ENCODE measurements at places on chromosomes 16 and 17. TPM values are rescaled to one million over a fixed set of nuclear protein-coding genes. Genes with fewer than 3 reads are reported as not detected.

DNA sequence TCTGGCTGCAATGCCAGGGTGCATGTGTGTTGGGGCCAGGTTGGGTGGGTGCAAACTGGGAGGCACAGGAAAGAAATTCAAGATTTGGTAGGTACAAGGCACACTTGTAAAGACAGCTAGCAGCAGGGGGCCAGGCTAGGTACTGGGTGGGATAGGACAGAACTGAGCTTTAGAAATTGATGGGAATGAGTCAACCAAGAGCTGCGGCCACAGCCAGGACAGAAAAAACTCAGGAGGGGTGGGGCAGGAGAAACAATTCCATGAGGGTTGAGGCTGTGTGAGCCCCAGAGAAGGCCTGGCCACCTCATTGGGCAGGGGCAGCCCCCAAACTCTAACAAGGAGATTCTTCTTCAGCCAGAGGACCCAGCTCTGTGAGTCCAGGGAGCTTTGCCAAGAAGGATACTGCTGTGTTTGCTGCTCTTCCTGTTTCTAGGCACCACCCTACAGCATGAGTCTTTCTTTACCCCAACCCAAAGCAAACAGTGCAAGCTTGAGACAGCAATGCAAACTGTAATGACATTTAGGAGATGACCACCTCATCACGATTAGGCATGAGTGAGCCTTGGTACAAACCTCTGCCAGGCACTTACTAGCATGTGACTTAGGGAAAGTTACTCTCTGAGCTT is 21.3 kb upstream of the CCDC182 start:
- H3K27me3 ChIP-seq: peaks cover 46% of the 10 kb centered on the region
- DNase-seq: no peak
- H3K4me3 ChIP-seq: no peak overlapping the region
- no peak overlapping the region for H3K27ac ChIP-seq
- peaks cover 31% of the 10 kb centered on the region for H3K4me1 ChIP-seq
- H3K36me3 ChIP-seq: no peaks in the 10 kb centered on the region

- DNase-seq: no peak
- H3K27ac ChIP-seq: no peak overlapping the region
- no peaks in the 10 kb centered on the region for H3K27me3 ChIP-seq
Measured at GRCh38 chr16:55256412-55257016, 67.5 kb upstream of the IRX6 start.

DNA sequence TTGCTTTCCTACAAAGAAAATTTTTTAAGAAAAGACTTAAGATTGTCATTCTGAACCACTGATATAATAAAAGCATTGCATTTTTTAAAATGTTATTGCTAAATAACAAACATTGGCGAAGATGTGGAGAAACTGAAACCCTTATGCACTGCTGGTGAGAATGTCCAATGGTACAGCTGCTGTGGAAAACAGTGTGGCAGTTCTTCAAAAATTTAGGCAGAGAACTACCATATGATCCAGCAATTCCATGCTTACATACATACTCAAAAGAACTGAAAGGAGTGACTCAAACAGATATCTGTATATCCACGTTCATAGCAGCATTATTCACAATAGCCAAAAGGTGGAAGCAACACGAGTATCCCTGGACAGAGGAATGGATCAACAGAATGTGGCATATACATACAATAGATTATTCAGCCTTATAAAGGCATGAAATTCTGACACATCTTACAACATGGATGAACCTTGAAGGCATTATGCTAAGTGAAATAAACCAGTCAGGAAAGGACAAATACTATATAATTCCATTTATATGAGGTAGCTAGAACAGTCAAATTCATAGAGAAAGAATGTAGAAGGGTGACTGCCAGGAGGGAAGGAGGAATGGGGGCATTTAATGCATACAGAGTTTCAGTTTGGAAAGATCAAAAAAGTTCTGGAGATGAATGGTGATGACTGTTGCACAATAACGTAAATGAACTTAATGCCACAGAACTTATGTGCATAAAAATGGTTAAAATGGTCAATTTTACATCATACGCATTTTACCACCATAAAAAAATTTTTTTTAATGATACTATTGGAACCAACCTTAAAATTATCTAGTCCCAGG is 92.1 kb downstream of the CACNG1 start:
- H3K36me3 ChIP-seq: peaks cover 52% of the 10 kb centered on the region
- no peak overlapping the region for H3K27ac ChIP-seq
- no peak overlapping the region for H3K4me3 ChIP-seq
- H3K27me3 ChIP-seq: no peaks in the 10 kb centered on the region

DNA sequence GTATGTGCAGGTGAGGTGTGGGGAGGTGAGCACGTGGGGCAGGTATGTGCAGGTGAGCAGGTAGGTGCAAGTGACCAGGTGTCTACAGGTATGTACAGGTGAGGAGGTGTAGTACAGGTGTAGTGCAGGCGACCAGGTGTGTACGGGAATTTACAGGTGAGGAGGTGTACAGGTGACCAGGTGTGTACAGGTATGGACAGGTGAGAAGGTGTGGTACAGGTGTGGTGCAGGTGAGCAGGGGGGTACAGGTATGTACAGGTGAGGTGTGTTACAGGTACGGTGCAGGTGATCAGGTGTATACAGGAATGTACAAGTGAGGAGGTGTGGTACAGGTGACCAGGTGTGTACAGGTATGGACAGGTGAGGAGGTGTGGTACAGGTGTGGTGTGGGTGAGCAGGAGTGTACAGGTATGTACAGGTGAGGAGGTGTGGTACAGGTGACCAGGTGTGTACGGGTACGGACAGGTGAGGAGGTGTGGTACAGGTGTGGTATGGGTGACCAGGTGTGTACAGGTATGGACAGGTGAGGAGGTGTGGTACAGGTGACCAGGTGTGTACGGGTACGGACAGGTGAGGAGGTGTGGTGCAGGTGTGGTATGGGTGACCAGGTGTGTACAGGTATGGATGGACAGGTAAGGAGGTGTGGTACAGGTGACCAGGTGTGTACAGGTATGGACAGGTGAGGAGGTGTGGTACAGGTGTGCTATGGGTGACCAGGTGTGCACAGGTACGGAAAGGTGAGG is 12.8 kb upstream of the DBNDD1 start:
- H3K27me3 ChIP-seq: no peaks in the 10 kb centered on the region
- DNase-seq: no peak
- H3K4me1 ChIP-seq: no peaks in the 10 kb centered on the region
- H3K36me3 ChIP-seq: peaks cover 44% of the 10 kb centered on the region
- no peak overlapping the region for H3K4me3 ChIP-seq
- H3K27ac ChIP-seq: no peak overlapping the region

DNA sequence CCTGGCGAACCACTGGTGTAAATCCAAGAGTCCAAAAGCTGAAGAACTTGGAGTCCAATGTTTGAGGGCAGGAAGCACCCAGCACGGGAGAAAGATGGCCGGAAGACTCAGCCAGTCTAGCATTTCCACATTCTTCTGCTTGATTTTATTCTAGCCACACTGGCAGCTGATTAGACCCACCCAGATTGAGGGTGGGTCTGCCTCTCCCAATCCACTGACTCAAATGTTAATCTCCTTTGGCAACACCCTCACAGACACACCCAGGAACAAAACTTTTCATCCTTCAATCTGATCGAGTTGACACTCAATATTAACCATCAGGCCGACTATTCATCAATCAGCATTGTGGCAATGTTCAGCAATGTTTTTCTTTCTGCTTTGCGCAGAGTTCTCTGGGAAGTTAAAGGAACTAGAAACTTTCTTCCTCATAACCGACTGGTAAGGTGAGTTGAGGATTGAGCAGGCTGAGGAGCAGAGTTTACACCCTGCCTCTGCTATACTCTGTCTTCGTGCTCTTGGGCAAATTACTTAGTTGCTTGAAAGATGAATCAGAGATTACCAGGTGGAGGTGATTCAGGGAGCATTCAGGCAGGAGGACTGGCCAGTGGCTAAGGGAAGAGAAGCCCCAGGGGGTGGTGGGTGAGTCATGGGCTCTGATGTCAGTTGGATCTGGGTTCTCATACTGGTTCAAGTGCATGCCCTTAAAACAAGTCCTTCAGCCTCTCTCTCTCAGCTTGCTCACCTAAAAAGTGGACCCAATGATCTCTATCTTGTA is 28.2 kb upstream of the BRD7 start:
- DNase-seq: peak; percentile 85
- H3K4me1 ChIP-seq: no peaks in the 10 kb centered on the region
- H3K27ac ChIP-seq: no peak overlapping the region
- no peaks in the 10 kb centered on the region for H3K36me3 ChIP-seq
- no peaks in the 10 kb centered on the region for H3K27me3 ChIP-seq

The AANAT gene
- total RNA-seq: not detected

GRCh38 chr17:32141258-32141657 is 1.0 kb upstream of the RHOT1 start:
- H3K4me3 ChIP-seq: peak overlapping the region; percentile 85
- no peak overlapping the region for H3K27ac ChIP-seq
- no peaks in the 10 kb centered on the region for H3K27me3 ChIP-seq
- DNase-seq: no peak

GRCh38 chr17:67993998-67994361 is 2.3 kb downstream of the C17orf58 start:
- H3K27me3 ChIP-seq: peaks cover 25% of the 10 kb centered on the region
- H3K27ac ChIP-seq: peak overlapping the region; percentile 71
- peaks cover 4% of the 10 kb centered on the region for H3K4me1 ChIP-seq
- DNase-seq: no peak

- no peak overlapping the region for H3K27ac ChIP-seq
- H3K4me1 ChIP-seq: no peaks in the 10 kb centered on the region
- H3K4me3 ChIP-seq: no peak overlapping the region
- no peak for DNase-seq
- peaks cover 4% of the 10 kb centered on the region for H3K36me3 ChIP-seq
Measured at GRCh38 chr17:29674281-29674680, 51.6 kb upstream of the CORO6 start.

DNA sequence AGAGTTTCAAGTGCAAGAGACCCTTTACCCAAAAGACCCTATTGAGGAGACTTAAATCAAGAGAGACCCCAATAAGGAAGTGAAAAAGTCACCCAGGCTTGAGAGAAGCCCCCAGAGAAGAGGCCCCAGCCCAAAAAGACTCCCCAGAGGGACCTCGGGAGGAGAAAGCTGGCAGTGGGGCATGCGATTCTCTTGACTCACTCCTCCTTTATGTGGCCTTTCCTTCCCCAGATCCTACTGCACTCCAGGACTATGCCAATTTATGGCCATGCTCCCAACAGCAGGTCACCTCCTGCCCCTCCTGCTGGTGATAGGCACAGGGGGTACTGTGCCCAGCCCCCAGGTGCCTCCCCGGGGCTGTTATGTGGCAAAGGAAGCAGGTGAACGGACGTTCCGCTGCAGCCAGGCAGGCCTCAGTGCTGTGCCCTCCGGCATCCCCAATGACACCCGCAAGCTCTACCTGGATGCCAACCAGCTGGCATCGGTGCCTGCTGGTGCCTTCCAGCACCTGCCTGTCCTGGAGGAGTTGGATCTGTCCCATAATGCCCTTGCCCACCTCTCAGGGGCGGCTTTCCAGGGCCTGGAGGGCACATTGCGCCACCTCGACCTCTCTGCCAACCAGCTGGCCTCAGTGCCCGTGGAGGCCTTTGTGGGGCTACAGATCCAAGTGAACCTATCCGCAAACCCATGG is 16.3 kb downstream of the LRRC3C start:
- H3K27ac ChIP-seq: no peak overlapping the region
- no peaks in the 10 kb centered on the region for H3K27me3 ChIP-seq
- no peak for DNase-seq
- H3K4me3 ChIP-seq: no peak overlapping the region
- H3K4me1 ChIP-seq: no peaks in the 10 kb centered on the region
- H3K36me3 ChIP-seq: no peaks in the 10 kb centered on the region

GRCh38 chr17:74677558-74678466 is 34.9 kb downstream of the CD300LF start:
- no peaks in the 10 kb centered on the region for H3K4me1 ChIP-seq
- peaks cover 59% of the 10 kb centered on the region for H3K27me3 ChIP-seq
- no peak overlapping the region for H3K4me3 ChIP-seq
- H3K27ac ChIP-seq: no peak overlapping the region

GRCh38 chr16:86723689-86724088 is 145.3 kb downstream of the FOXL1 start:
- H3K4me1 ChIP-seq: no peaks in the 10 kb centered on the region
- H3K4me3 ChIP-seq: no peak overlapping the region
- DNase-seq: peak; percentile 82
- no peaks in the 10 kb centered on the region for H3K36me3 ChIP-seq
- no peaks in the 10 kb centered on the region for H3K27me3 ChIP-seq

GRCh38 chr17:35795007-35795870 is at the start of gene MMP28:
MMP28 (minus strand) TSS chr17:35795641; CDS start chr17:35795377, 264 bp downstream.
- H3K27me3 ChIP-seq: peaks cover 89% of the 10 kb centered on the region
- DNase-seq: peak; percentile 87
- no peaks in the 10 kb centered on the region for H3K36me3 ChIP-seq
- H3K4me3 ChIP-seq: peak within 1 kb of the TSS; percentile 73
- no peaks in the 10 kb centered on the region for H3K4me1 ChIP-seq

DNA sequence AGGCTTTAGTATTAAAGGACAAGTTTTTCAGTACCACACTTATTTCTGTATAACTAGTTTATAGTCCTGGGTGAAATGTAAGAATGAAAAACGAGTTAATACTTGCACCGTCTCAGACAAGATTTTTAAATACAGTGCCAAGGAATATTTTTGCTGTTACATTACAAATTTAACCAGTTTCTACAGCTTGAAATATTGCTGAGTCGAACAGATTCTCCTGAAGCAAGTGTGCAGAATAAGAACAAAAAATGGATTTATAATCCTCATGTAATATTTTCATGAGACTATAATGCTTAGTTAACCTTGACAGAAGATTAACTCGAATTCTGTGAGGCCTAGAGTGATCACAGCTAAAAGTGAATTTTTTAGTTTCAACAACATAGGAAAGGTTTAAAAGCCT is 3.1 kb downstream of the NETO2 start:
- peak overlapping the region; percentile 85 for H3K4me3 ChIP-seq
- DNase-seq: no peak
- no peaks in the 10 kb centered on the region for H3K4me1 ChIP-seq
- H3K36me3 ChIP-seq: peaks cover 6% of the 10 kb centered on the region
- no peak overlapping the region for H3K27ac ChIP-seq

The GDE1 gene
- total RNA-seq: 45.7 TPM

DNA sequence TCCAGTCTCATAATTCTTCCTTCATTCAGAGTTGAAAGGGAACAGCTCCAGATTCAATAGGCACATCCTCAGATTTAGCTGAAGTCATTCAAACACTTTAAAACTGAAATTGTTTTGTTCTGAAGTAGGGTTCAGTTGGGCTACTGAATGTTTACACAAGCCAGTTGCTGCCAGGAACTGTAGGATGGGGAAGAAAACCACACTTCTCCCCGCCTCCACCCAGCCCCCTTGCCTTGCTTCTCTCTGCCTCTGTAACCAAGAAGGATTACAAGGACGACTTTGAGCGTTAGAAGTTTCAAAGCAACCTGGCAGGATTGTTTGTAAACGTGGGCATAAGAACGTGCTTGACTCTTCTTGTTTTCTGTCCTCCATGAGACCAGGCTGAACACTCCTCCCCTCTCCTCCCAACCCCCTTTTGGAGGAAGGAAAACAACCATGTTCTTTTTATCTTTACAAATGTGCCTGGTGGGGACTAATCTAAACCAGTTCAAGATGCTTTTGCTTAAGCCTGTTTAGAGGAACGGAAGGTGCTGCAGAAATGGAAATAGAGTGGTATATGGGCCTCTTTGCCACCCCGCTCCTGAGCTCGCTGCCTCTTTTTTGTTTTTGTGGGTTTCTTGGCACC is 287.9 kb downstream of the FTO start:
- no peak overlapping the region for H3K27ac ChIP-seq
- peaks cover 15% of the 10 kb centered on the region for H3K4me1 ChIP-seq
- no peaks in the 10 kb centered on the region for H3K27me3 ChIP-seq
- H3K4me3 ChIP-seq: peak overlapping the region; percentile 8

The TIGD7 gene
- 2.8 TPM for total RNA-seq

All from endodermal cell (in vitro differentiated cells).